ENCODE measurements at places on chromosomes 13 and 19.

GRCh38 chr19:23415034-23415433 is 19.8 kb upstream of the ZNF91 start:
- no peak for DNase-seq

DNA sequence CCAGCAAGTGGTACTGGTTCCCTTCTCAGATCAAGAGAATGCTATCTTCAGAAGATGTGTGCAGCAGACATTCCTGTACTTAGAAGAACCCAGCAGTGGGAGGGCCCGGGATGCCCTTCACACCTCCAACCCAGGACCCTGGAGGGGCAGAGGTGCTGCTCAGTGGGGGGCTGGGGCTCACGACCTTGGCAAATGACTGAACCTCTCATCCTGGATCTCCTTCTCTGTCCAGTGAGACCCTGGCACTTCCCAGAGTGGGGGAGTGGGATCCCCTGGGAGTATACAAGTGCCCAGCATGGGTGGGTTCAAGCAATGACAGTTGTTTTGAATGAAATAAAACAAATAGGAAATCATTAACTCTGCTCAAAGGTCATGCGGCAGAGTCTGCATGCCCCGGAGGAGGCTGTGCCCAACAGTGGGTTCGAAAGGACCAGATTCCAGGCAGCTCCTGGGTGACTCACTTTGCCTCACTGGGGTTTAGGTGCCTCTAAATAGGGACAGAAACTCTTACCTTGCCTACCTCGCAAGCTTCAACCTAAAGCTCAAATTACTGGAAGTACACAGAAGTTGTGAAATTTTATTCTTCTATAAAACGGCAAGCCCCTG is 26.9 kb downstream of the GGACT start:
- no peak for DNase-seq

DNA sequence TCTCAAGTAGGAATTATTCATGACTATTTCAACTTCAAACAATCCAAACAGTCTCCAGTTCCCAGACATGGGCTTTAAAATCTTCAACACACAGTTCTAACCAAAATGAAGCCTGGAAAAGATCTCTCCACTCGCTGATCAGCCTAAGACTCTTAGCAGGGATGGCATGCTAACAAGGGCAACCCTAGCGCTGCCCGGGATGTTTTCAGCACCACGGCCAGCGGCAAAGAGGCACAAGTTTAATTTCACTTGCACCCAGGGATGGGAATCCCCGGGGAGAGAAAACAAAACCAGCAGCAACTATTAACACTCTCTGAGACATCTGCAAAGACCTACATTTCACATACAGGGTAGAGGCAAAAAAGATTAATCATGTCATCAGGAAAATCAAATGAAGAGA is 43.0 kb downstream of the CACNA1A start:
- DNase-seq: no peak

- no peak for DNase-seq
These were observed 371.7 kb downstream of the RBM26 start for GRCh38 chr13:79034341-79034740.

GRCh38 chr13:31909864-31910551 is 121.6 kb upstream of the FRY start:
- peak; percentile 5 for DNase-seq

GRCh38 chr19:41299046-41299754 is 10.8 kb upstream of the CCDC97 start:
- no peak for DNase-seq

- DNase-seq: no peak
These were observed 1.1 kb downstream of the SLC8A2 start for GRCh38 chr19:47470447-47471195.

DNA sequence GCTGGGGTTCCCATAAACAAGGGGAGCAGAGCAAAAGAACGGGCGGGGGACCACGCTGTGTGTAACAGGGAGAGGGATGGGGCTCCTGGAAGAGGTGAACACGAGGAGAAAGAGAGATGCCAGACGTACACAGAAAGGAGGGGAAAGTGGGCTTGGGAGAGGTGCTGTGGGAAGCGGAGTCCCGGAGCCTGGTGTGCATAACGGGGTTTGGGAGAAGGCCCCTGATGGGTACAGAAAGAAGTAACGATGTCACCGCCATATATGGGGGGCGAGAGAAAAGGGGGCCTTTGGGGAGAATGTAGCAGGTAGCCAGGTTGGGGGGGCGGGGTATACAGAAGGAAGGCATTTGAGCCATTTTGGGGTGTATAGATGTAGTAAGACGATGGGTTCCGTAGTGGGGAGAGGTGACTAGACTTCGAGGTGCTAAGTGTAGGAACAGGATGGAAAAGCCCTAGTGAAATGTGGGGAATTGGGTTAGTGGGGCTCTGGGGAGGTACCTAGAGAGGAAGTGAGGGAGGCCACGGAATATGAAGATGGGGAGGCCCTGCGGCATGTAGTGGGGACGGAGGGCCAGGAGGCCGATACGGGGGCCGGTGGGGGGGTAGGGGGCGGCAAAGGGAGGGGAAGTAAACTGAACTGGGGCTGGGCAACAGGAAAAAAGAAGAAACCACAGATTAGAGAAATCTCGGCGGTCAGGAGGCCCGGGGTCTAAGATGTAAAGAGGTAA is 787 bp downstream of the ZNF580 start:
- DNase-seq: peak; percentile 30

GRCh38 chr19:12784871-12785430 is 6.3 kb upstream of the JUNB start:
- no peak for DNase-seq

GRCh38 chr13:33278913-33279312 is 6.6 kb downstream of the STARD13 start:
- no peak for DNase-seq

DNA sequence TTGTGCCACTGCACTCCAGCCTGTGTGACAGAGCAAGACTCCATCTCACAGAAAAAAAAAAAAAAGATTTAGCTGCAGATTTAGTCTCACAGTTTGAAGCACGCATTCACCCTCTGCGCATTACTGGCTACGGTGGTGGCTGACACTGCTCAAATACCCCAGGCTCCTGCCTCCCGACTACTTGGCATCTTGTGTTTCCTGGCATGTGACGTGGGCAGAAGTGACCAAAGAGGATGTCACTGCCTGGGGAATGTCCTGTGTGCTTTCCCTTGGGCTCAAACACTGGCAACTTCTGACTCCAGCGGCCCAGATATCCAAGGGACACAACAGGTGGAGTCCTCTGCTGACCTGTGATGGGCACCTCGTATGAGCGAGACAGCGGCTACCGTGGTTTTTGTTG is 24.7 kb upstream of the EIF3G start:
- no peak for DNase-seq

DNA sequence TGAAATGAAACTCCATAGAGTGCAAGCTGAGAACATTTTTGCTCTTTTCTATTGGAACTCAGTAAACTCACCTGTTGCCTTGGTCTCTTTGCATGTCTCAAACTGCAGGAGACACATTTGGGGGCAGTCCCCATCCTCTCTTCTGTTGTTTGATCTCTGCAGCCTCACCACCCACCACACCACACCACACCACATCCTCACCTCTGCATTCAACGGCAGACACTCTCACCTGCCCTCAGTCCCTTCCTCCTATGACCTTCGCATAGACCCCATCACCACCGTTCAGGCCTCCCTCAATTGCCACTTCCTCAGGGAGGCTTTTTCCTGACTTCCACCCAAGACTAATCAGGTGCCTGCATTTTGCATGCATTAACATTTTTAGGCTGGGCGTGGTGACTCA is 14.4 kb upstream of the TPM4 start:
- DNase-seq: no peak

DNA sequence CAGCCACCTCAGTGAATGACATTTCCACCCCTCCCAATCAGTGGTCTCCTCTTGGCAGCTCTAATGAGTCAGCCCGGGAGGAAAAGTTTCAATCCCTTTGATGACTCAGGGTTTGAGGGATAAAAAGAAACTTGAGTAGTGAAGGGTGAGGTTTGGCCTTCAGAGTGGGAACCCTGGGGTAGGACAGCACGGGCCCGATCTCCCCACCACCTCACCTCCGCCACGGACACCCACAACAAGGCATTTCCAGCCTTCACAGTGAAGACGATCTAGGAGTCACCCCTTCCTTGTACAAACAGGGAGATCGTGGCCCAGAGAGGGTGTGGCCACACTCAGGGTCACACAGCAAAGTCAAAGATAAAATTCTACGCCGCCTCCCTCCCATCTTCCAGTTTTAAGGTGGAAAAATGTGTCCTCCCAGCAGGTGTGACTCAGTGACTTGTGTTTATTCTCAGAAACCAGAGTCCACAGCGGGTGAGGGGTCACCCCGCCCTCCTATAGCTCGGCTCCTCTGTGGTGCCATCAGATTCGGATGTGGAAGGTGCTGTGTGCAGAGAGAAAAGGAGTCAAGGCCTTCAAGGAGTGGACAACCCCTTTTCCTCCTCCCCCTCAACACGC is 12.3 kb downstream of the CIB3 start:
- no peak for DNase-seq

DNA sequence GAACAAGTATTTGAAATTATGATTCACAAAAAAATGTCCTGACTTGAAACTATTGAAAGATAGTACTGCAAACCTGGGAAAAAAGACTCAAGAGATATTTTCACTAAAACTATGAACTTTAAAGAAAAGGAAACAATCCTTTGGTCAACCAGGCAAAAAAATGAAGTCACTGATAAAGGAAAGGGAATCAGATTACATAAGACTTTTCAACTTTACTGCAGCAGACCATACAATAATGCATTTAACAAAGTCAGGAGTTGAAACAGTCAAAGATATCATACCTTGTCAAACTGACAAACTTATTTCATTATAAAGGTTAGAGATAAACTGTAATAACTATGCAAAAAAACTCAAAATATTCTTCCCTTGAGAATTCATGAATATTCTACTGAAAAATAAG is 361.6 kb downstream of the DLEU7 start:
- DNase-seq: no peak

GRCh38 chr19:50711196-50711595 is 8.4 kb downstream of the SHANK1 start:
- DNase-seq: no peak

- DNase-seq: no peak
These were observed 159.3 kb downstream of the PDS5B start for GRCh38 chr13:32745509-32745908.

- no peak for DNase-seq
These were observed 22.9 kb upstream of the FRY start for GRCh38 chr13:32008518-32009175.

GRCh38 chr13:53612200-53612599 is 583.6 kb downstream of the OLFM4 start:
- no peak for DNase-seq
